ENCODE measurements at places on chromosomes 6 and 20.

- DNase-seq = no peak
Observed at GRCh38 chr20:20411402-20411801, 43.5 kb downstream of the INSM1 start.

DNA sequence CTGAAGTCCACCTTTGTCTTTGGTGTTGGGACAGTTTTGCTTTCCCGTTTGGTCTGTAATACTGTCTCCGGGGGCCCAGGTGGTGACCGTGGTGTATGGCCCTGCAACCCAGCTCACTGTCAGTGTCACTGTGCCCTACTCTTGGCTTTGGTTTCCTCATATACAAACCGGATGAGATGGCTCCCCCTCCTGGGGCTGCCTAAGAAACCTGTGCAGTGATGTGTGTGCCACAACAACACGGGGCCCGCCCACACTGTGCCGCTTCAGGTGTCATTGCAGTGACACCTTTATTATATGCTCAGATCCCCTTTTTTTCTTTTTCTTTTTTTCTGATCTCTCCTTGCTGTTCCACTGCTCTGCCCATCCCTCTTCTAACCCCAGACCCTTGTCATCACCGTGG lies 73.9 kb downstream of the RAMACL start:
- no peak for DNase-seq

DNA sequence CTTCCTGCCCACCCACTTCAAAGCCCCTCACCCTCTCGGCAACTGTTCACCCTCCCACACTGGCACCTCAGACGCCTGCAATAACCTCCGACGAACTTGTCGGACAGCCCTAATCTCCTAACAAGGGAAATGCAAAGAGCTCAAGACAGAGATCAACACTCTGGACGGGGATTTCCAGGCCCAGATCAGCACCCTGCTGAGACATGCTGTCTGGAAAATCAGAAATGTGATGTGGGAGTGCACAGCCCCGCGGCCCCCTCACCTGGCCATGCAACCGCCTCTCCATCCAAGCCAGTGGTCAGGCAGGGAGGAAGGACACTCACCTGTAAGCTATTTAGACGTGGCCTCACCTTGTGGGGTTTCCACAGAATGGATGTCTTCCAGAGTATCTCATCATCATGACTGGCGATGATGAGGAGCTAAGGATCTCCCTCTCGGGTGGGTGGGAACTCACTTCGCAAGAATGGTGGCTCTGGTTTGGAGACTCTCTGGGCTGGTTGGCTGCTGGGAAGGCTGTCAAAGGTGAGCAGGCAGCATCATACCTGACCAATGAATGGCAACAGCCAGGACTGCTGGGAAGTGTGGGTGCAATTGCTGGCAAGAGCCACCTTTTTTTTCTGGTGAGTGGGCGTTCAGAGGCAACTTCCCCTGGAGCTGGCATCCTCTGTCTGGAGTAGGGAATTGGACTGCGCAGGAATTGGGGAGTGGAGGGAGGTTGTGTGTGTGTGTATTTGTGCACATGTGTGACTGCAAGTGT lies 28.1 kb upstream of the ADTRP start:
- no peak for DNase-seq

- DNase-seq = no peak
Observed at GRCh38 chr20:32450484-32451061, 92.4 kb downstream of the ASXL1 start.

GRCh38 chr20:46040902-46041535 lies 12.0 kb downstream of the SLC12A5 start:
- peak; percentile 20 for DNase-seq

DNA sequence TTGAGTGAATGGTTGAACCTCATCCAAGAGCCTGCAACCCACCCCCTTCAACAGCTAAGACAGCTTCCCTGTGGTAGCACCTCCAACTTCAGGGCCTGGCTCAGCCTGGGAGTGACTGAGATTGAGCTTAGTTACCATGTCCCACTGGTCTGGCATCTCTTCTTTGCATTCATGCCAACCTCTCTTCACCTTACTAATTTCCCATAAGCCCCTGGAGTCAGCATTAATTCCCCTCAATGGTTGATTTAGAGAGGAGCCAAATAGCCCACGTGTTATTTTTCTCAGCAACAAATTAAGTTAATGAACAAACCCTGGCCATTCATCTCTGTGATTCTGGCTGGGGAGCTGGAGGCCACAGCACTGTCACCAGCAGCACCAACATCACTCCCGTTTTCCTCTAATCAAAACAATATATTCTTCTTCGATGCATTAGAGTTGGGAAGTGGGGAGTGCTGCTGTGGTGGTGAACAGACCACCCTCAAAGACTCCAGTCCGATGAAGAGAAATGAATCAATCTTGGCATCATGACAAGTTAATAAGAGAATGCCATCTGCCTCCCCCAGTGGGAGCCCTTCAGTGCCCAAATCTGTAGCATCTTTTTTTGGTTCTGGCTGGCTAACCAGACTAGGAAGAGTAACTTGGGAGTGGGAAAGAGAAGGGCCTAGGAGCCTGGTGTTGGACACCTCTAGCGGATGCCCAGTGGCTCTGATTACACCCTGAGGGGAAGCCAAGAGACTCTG lies 316.9 kb upstream of the RNF24 start:
- DNase-seq = no peak

GRCh38 chr6:108541843-108542759 lies 18.6 kb upstream of the FOXO3 start:
- peak; percentile 90 for DNase-seq

DNA sequence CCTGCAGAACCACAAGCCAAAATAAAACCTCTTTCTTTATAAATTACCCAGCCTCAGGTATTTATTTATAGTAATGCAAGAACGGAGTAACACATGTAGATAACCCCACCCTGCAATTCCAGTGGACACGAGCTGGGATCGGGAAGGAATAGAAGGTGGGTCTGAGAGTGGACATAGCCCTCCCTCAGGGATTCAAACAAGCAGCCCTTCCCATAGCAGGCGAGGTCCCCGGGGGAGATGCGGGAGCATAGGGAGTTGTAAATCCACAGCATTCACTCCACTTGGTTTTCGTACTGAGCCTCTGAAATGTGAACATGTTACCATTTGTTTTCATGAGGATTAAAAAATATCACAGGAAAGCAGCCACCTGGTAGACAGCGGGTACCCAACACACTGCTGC lies 312.6 kb downstream of the CDH4 start:
- no peak for DNase-seq

DNA sequence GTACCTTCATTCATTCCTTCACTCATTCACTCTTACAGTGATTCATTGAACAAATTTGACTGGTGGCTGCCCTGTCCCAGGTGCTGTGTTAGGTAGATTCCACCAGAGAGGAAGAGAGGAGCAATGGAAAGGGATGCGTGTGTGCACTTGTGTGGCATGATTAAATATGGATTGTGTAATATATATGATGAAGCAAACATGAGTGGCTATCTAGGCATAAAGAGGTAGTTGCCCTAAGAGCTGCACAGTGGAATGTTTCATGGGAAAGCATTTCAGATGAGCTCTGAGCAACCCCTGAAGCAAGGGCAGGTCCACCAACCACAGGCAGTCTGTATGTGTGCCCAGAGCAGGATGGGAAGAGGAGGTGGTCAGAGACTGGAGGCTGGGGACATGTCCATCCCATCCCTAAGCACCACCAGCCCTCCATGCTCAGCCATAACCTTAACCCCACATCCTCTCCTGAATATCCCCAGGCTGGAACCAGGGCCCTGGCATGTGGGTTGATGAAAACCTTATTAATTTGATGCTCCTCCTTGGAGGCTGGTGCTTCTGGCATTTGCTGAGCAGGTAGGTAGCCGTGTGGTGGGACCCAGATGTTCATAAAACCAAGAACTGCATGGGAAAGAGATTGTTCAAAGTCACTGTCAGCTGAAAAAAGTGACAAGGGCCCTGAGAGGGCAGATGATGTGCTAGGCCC lies 226.2 kb downstream of the SYNDIG1 start:
- DNase-seq = no peak

- DNase-seq = no peak
Observed at GRCh38 chr6:45668705-45669104, 291.0 kb upstream of the SUPT3H start.

DNA sequence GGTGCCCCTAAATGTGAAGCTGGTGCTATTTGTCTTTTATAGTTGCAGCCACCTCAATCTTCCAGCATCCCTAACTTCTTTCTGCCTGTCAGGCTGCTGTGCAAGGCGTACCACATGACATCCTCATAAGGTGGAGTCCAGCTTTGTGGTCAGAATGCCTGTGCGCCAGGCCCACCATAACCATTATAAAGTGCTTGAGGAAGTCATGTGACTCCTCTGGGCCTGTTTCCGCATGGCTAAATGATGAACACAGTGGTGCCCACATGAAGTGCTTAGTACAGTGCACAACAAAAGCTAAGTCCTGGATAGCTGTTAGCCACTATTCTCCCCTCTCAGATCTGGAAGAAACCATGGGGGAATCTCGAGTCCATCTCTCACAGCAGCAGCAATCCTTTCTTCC lies 75.6 kb downstream of the INSM1 start:
- DNase-seq = no peak

- peak; percentile 9 for DNase-seq
Observed at GRCh38 chr6:121222656-121223055, 111.6 kb downstream of the TBC1D32 start.

GRCh38 chr6:143516690-143517446 lies 5.3 kb upstream of the FUCA2 start:
- no peak for DNase-seq

- no peak for DNase-seq
Observed at GRCh38 chr20:39309458-39309857, 347.3 kb downstream of the DHX35 start.

- no peak for DNase-seq
Observed at GRCh38 chr20:35856866-35857265, 85.1 kb downstream of the PHF20 start.

- peak; percentile 31 for DNase-seq
Observed at GRCh38 chr6:39309942-39310531, 4.2 kb downstream of the KCNK17 start.

GRCh38 chr20:37494796-37495195 lies 26.3 kb upstream of the NNAT start:
- no peak for DNase-seq

DNA sequence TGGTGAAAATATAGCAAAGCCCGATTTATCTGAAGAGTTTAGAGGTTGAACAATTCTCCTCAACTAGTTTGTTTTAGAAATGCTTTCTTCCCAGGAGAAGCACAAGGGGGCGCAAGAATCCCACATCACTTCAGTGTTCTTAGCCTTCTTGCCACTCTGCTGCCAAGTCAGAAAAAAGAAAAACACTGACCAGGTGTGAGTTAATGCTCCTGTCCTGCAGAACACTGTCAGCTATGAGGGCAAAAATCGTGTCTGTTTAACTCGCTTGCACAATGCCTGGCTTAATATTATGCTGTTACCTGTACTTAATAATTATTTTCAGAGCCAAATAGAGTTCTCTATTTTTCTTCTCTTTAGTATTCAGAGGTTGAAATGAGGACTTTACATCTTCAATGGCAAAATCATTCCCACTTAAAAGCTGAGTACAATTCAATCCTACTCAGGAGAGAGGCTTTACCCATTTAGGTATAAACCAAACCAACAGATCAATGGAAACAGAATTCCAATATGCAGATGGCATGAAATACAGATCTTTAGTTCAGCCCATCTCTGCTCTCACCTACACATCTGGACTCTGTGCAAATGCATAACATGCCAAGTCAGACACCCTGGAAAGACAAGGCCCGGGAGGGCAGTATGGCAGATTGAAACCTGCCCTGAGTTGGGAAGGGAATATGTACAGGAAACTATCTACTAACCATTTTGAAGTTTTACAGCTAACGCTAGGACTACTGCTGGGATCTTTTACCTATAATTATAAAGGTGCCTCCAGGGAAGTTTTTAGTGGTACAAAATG lies 71.4 kb upstream of the TULP1 start:
- DNase-seq = peak; percentile 70

GRCh38 chr20:54076259-54076658 lies 5.9 kb upstream of the BCAS1 start:
- no peak for DNase-seq

GRCh38 chr20:31632548-31633338 lies 5.0 kb upstream of the COX4I2 start:
- DNase-seq = no peak

- no peak for DNase-seq
Observed at GRCh38 chr20:59159493-59160376, 3.9 kb upstream of the ZNF831 start.

Measured in astrocyte of the cerebellum (primary cell).